ENCODE measurements at places on chromosomes 11 and 22. TPM values are rescaled to one million over a fixed set of nuclear protein-coding genes. Genes with fewer than 3 reads are reported as not detected.

DNA sequence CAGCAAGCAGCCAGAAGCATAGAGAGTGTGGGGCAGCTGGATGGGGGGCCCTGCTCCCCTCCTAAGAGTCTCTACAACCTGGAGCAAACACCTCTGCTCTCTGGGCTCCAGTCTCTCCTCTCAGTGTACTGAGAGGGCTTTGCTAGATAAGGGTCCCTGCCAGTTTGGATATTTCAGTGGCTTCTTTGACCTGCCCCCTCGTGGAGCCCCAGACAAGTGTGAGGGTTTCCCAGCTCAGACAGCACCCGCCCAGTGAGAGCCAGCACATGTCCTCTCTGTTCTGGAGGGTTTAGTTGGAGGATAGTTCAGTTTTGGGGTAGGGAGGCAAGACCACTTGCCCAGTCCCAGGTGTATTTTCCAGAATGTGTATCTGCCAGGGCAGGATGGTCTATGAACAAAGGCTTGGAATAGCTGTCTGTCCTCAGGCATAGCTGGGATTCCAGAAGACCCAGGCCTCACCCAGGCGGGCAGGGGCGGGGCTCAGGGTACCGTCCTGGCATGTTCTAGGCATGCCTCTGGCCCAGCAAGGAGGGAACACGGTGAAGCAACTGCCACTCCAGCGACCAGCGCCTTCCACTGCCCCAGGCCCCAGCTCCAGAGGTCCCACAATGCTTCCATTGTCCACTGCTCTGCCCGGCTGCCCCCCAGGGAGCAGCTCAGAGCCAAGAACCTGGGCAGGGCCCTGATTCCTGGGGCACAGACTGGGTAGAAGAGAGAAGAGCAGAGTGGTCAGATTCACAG is 7.5 kb upstream of the MICALL1 start:
- H3K4me1 ChIP-seq, result peaks cover 13% of the 10 kb centered on the region
- no peak overlapping the region for H3K4me3 ChIP-seq
- H3K27ac ChIP-seq, result no peak overlapping the region
- DNase-seq, result no peak
- no peaks in the 10 kb centered on the region for H3K36me3 ChIP-seq

XKR3 gene
- polyA plus RNA-seq, result not detected

CRYBB3 gene
- polyA plus RNA-seq, result not detected

DNA sequence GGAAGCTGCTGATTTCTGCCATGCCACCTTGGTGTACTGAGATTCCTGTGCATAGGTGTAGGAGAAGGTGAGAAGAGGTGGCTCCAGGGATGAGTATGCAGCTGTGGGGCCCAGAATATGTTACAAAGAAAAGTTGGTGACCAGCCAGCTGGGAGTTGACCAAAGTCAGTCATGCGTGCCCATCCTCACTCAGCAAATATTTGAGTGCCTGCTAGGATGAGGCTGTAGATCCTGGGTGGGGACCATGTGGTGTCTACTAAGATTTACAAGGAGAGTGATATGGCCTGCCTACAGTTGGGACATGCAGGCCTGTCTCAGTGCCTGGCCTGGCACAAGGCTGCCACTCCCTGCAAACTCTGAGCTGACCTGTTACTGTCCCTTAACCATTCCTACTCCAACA is 19.4 kb downstream of the RNF185 start:
- DNase-seq, result no peak
- no peak overlapping the region for H3K27ac ChIP-seq
- no peaks in the 10 kb centered on the region for H3K27me3 ChIP-seq
- H3K4me3 ChIP-seq, result no peak overlapping the region

DNA sequence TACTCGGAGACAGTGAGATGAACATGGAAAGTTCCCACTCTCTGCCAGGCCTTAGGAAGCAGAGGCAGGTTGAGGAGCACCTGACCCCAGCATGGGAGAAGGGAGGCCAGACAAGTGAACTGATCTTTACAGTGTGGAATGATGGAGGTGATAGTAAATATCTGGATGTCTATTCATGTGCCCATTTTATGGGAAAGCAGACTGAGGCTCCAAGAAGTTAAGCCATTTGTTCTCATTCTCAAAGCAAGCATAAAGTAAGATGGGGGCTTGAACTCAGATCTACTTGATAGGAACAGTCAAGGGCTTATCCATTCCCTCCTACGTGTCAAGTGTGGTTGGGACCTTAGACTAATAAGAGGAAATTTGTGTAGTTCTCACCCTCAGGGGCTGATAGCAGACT is 461.5 kb downstream of the MN1 start:
- no peaks in the 10 kb centered on the region for H3K4me1 ChIP-seq
- no peaks in the 10 kb centered on the region for H3K36me3 ChIP-seq
- H3K4me3 ChIP-seq, result no peak overlapping the region
- no peak overlapping the region for H3K27ac ChIP-seq

- H3K27ac ChIP-seq, result no peak overlapping the region
- no peaks in the 10 kb centered on the region for H3K4me1 ChIP-seq
- H3K4me3 ChIP-seq, result no peak overlapping the region
- no peaks in the 10 kb centered on the region for H3K27me3 ChIP-seq
- H3K36me3 ChIP-seq, result no peaks in the 10 kb centered on the region
- DNase-seq, result no peak
Observed at GRCh38 chr11:129063118-129063517, 120.4 kb upstream of the TP53AIP1 start.

OR4A16 gene
- polyA plus RNA-seq, result not detected

- H3K36me3 ChIP-seq, result no peaks in the 10 kb centered on the region
- no peak for DNase-seq
- peaks cover 7% of the 10 kb centered on the region for H3K27me3 ChIP-seq
- H3K4me1 ChIP-seq, result no peaks in the 10 kb centered on the region
Observed at GRCh38 chr11:12838463-12839123, 164.4 kb downstream of the TEAD1 start.

Measured in naive B cell (primary cell).